Muscle of arm (tissue), 14 donors: ENCODE measurements at places on chromosomes 13 and 19. TPM values are rescaled to one million over a fixed set of nuclear protein-coding genes. Genes with fewer than 3 reads are reported as not detected.

Gene S1PR2
- 10.4 TPM for polyA plus RNA-seq

GRCh38 chr13:41708713-41709112 lies 251.4 kb downstream of the RGCC start:
- DNase-seq: peak; percentile 51

Gene ACER1
- not detected for polyA plus RNA-seq

- no peak for DNase-seq
Observed at GRCh38 chr19:1161716-1162115, 12.4 kb downstream of the SBNO2 start.

- DNase-seq: no peak
Observed at GRCh38 chr19:28283592-28283991, 929.4 kb downstream of the UQCRFS1 start.

Gene LGI4
- 13.9 TPM for polyA plus RNA-seq

- peak; percentile 35 for DNase-seq
Observed at GRCh38 chr13:50358231-50359040, 343.2 kb downstream of the KCNRG start.

DNA sequence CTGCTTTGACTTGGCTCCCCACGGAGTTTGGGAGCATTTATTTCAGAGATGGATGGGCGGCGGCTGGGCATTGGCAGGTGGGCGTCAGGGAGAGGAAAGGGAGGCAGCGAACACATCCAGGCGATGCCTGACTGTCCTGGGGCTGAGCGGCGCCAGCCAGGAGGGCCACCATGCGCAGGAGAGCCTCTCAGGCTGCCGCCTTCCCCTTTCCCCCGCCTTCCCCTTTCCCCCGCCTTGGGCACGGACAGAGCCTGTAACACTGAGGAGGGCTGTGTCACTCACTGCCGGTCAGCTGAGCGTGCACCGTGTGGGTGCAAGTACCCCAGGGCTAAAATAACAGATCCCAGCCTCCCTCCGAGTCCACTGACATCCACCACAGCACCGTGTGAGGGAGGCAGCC lies 11.4 kb downstream of the MCF2L start:
- DNase-seq: no peak

DNA sequence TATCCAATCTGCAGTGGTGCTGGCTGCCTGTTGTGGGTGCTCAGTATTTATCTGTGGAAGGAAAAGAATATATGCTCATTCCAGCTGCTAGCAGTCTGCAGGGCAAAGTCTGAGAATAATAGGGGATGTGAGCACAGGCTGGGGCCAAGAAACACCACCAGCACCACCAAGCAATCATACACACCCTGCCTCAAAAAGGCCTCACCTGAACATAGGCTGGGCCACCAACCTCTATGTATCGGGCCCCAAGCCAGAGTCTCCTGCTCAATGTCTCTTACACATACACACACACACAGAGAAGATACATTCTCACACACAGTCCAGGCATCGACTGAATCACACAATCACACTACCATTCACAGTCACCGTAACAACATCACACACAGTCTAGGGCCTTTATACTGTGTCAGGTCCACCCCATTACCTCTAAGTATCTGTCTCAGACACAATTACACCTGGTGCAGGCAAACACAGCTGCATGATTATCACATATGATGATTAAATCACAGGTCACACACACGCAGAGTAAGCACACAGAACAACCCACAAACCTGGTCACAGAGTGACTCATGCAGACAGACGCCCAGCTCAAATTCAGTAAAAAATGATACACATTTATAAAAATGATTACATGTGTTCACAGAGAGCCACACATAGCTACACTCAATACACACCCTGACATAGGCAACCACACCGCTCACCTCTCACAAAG lies 1.3 kb upstream of the ZSCAN22 start:
- DNase-seq: no peak

DNA sequence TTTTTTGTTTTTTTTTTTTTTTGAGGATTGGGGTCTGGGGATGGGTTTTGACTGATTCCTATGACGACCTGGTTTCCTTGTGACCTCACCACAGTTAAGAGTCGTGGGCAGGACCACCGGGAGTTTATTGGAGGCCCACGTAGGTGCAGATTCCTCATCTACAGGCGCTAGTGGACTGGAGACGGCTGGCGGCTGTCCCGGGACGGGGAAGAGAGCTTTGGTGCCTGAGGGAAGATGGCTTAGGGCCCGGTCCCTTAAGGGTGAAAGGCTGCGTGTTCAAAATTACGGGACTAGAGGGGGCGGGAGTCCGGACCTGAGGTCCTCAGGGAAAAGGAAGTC lies 682 bp upstream of the TEAD2 start:
- no peak for DNase-seq

GRCh38 chr13:32538143-32538620 lies 413 bp downstream of the N4BP2L2 start:
- no peak for DNase-seq

Gene PDX1
- not detected for polyA plus RNA-seq

GRCh38 chr13:110634558-110634957 lies 19.2 kb downstream of the NAXD start:
- DNase-seq: no peak

Gene FRY
- polyA plus RNA-seq: 52.5 TPM

DNA sequence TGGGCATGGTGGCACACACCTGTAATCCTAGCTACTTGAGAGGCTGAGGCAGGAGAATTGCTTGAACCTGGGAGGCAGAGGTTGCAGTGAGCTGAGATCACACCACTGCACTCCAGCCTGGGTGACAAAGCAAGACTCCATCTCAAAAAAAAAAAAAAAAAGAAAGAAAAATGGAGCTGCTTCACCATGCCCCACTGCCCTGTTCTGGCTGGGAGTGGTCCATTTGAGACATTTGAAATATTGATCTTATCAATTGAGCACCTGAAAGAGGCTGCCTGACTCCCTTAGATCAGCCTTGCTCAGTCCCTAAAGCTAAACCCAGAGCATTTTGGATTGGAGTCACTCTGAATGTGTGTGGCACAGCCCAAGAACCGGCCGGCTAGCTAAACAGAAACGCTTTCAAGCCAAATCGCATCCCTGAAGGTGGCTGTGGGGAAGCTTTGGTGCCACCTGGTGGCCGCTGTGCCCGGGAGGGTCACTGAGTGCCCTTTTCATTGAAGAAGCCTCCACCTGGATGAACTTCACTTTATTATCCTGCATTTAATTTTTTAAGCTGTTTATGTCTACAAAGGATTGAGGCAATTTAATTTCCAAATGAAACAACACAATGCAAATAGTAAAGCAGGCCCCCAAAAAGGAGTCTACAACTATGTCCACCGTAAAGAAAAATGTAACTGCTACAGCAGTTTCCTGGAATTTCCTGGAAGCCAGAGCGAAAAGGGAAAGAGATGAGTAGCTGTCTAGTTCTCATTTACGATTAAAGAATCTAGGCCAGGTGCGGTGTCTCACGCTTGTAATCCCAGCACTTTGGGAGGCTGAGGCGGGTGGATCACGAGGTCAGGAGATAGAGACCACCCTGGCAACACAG lies 53.1 kb upstream of the SERPINE3 start:
- peak; percentile 81 for DNase-seq

Gene SYNGR4
- not detected for polyA plus RNA-seq

DNA sequence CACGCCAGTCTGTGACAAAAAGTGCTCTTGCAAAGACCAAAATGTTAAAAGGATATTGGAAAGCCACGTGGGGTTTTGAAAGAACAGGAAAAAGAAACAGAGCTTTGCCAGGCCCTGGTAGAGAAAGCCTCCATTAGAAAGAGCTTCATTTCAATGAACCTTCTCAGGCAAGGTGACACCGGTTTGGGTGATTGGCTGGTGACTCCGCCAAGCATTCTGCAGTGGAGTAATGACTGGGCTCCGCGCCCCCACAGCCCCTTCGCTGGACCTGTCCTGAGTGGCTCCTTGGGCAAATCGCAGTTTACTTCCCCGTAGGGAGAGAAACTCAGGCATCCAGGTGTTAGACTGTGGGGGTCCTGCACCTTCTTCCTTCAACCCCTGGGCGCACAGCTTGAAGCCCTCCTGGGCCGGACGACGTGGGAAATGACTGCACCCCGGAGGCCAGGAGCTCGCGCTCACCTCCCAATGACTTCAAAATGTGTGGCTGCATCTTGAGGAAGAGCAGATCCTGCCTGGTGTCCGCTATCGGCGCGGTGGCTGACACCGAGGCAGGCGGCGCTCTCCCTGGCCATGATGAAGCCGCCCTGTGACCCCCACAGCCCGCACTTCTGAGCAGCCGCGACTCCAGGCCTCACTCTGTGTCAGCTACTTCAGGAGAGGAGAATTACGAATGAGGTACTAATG lies 444.6 kb upstream of the SGCG start:
- no peak for DNase-seq

- DNase-seq: no peak
Observed at GRCh38 chr19:11821474-11822109, 7.5 kb downstream of the ZNF440 start.
